ENCODE measurements at places on chromosomes 4 and X. TPM values are rescaled to one million over a fixed set of nuclear protein-coding genes. Genes with fewer than 3 reads are reported as not detected.

DNA sequence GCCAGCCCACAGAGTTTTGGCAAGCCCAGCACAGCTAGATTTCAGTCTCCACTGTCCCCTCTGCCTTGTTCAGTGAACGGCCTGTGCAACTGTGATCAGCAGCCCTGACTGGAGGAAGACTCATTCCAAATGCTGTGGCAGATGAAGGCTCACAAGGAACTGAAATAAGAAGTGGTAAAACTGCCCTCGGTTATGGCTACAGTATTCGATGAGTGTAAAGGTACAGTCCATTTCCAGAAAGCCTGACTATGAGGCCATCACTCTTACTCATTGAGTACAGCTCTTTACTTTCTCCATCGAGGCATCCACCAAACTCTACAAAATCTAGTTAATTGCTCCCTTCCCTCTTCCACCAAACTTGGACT lies 69.1 kb downstream of the RHOH start:
- DNase-seq = no peak

PCDH7 gene
- 1.9 TPM for total RNA-seq

EMCN gene
- not detected for total RNA-seq

GRCh38 chr4:32042486-32043247 lies 1322.5 kb downstream of the PCDH7 start:
- no peak for DNase-seq

NUDT11 gene
- total RNA-seq = 11.9 TPM

DNA sequence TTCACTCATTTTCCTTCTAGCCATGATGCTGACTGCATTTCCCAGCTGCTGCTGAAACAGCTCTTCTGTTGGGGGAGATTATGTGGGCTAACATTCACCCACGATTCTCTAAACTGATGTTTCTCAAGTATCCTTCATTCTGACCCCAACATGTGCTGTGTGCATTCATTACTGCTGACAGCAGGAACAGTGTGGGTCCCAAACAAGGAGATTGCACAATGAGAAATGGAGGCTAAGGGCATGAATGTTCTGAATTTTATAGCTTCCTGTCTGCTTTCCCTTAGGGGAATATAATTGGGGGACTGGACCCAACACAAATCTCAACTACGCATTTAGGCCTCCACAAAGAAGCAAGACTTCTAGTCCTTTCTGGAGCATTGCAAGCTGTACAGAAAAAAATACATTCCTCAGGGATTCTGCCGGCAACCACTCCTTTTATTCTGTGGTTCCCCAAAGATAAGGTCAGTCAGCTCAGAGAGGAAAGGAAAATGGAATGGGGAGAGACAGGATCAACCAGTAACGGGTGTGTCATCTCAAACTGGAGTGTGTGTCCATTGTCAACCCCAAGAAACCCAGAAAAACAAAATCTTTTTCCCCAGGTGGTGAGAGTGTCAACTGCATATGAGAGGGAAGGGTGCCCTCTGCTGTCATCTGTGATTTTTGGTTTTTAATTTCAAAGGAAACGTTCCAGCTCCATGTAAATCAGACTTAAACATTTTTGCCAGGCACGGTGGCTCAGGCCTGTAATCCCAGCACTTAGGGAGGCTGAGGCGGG lies 81.5 kb upstream of the EGFL6 start:
- DNase-seq = peak; percentile 41

DNA sequence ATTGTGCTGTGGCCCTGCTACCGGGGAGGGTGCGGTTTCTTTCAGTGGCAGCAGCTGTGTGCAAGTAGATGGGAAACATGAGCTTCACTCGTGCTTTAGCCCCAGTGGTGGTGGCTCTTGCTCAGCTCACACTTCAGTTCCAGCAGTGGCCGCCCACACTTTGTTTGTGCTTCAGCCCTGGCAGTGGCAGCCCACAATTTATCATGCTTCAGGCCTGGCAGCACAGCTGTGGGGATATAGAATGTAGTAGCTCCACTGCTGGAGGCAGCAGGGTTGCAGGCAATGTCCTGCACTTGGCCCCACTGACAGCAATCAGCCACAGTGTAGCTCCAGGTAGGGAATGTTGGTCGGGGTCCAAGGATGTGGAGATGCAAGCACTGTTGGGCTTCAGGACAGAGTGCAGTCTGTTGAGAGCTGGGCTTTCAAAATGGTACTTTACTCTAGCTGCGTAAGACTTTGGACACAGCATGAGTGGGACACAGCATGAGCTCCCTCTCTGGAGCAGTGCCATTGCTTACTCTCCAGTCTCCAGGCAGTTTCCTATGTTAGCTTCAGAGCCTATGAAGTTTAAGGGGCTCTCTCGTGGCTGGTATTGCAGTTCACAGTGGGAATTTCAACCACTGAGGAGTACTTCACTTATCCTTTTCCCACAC lies 413.1 kb downstream of the PDGFC start:
- DNase-seq = no peak

EGFL6 gene
- not detected for total RNA-seq

DNA sequence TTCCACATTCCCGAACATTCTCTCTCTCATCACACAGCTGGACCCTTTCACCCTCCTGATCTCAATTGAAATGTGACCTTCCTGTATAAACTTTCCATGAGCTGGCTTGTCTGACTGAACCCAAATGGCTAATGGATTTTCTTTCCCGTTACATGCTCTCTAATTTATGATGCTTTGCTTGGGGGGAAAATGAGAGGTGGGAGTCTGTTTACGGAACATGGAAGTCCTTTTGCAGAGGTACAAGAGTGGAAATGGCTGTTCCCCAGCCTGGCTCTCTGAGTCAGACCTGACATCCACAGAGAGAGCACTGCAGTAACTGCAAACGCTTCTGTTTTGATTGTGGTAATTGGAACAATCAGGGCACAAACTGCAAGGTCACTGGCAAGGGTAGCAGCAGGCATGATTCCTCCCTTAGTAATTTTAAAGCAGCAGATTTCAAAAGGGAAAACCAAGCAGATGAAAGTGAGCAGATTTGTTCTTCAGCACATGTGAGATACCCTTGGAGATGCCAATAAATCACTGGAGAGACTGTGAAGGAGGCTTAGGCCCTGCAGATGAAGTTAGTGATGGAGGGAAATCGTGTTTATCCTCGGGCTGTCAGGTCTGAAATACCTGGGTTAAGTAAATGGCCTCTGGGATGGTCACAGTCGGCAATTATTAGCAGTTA lies 83.9 kb downstream of the SNCA start:
- peak; percentile 73 for DNase-seq

SAGE1 gene
- not detected for total RNA-seq

- DNase-seq = no peak
These were observed 5.3 kb downstream of the SLAIN2 start for GRCh38 chr4:48346594-48346993.

DNA sequence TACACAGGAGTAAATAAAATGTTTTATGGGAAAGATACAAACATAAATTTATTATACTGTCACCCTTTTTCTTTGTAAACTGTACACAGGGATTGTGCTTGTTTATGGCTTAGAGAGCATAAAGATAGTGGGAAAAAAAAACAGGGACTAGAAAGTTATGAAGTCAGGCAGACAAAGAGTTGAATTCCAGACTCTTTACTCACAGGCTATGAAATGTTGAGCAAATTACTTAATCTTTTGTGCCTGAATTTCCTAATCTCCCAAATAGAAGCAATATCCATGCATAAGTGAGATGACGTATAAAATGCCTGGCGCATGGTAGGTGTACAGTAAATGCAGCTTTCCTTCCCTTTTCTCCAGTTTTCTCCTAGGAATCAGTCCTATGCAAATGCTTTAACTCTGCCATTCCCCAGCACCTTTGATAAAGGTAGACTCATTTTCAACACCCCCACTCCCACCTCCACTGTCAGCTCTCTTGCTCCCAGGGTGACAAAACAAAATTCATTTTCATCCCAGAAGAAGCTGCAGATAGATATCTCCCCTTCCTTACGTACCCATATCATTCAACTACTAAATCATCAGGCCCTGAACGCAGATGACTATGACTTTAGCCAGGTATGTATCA lies 44.5 kb upstream of the BTC start:
- no peak for DNase-seq

- no peak for DNase-seq
These were observed 10.3 kb downstream of the RTL5 start for GRCh38 chrX:72121383-72121782.

DNA sequence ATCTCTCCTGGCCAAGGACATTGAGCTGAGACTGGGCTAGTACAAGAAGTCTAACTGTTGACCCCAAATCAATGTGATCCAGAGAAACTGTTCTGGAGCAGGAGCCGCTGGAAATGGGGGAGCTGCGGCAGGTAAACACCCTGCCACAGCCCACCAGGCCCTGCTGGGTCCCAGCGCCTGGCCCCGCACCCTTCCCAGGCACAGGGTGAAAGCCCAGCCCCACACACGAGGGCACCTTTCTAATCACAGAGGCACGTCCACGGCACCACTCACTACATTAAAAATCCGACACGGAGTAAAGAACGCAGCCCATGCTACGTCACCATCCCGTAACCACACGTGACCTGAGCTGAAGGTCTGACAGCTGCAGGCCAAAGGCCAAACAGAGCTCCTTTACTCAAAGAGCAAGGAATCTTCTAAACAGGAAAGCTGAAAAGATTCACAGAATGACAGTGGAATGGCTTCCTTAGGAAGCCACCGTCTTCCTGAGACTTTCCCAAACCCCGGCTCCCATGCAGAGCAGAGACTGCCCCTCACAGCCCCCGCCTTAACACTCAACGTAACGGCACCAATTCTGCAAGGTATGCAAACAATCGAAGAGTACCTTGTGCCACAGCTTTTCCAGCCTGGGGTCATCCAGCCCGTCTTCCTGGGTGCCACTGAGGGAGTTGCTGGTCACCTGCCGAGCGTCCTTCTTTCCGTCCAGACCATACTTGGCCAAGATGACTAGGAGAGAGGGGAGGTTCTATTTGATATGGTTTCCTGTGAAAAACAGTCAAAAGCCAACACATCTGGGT lies 12.6 kb downstream of the LRPAP1 start:
- DNase-seq = no peak

CENPVL1 gene
- total RNA-seq = 0.07 TPM

SUPT20HL2 gene
- total RNA-seq = not detected

GRCh38 chr4:83369831-83370639 lies 35.4 kb upstream of the HPSE start:
- no peak for DNase-seq

FRAS1 gene
- 9.1 TPM for total RNA-seq

GRCh38 chr4:26175006-26175786 lies 145.6 kb upstream of the RBPJ start:
- no peak for DNase-seq

- no peak for DNase-seq
These were observed 917.2 kb downstream of the CENPC start for GRCh38 chr4:66628146-66628545.

FAM47A gene
- not detected for total RNA-seq

HTN3 gene
- not detected for total RNA-seq

DNA sequence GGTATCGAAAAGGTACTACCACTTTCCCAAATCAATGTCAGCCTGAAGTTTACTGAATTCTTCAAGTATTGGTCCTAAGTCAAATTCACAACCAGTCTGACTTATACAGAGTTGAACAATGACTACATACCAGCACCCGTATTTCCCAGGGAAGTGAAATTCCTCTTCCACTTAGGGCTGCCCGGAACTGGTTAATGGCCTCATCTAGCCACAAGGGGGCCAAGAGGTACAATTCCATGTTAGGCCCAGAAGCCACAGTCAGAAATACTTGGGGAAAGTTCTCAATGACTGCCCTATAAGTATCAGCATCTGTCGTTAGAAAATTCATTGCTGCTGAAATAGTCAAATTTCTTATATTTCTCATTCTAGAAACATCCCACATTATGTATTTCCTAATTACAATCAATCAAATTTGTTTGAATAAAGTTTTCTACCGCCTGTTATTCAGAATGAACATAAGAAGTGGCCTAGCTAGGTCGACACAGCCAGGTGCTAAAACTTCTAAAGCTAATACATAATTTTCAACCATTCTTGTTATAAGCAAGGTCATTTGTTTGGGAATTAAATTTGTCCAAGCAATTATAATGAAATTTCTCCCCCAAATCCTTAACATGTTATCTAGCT lies 5.6 kb upstream of the PCDH7 start:
- no peak for DNase-seq

CPLX1 gene
- not detected for total RNA-seq

- no peak for DNase-seq
These were observed 42.6 kb upstream of the PDE5A start for GRCh38 chr4:119671205-119671604.

GAGE2A gene
- total RNA-seq = not detected

DNA sequence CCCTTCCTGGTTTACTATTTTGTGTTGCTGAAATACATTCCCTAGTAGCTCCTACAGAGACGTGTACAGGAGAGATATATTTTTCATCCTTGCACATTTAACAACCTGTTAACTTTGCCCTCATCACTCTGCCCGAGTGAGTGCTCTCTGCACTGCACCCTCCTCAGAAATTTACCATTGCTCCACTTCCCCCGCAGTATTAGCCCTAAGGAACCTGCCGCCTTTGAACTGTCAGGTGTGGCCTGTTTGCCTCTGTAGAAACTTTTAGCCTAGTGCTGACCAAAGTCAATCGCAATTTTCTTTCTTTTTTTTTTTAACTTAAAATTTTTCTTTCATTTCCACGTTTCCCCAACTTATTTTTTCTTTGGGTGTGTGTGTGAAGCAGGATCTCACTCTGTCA lies 46.6 kb upstream of the TBL1X start:
- DNase-seq = no peak

GRCh38 chr4:101019941-101020401 lies 327.4 kb downstream of the PPP3CA start:
- peak; percentile 40 for DNase-seq

DNA sequence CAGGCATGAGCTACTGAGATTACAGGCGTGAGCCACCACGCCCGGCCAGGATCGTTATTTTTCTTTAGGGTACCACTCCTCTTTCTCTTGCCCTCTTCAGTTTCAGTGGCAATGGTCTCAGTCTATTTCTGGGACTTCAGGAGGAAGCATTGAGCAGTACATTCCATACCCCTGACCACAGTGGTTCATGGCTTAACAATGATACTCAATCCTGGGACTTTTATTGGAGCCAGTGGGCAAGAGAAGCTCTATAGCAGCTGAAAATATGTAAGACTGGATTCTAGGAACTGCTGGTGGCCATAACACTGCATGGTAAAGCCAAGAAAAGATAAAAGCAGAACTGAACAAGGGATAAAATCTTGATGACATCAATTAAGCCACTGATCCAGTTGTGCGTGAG lies 5.8 kb upstream of the CCNA2 start:
- no peak for DNase-seq

SHROOM2 gene
- 4.8 TPM for total RNA-seq

DNA sequence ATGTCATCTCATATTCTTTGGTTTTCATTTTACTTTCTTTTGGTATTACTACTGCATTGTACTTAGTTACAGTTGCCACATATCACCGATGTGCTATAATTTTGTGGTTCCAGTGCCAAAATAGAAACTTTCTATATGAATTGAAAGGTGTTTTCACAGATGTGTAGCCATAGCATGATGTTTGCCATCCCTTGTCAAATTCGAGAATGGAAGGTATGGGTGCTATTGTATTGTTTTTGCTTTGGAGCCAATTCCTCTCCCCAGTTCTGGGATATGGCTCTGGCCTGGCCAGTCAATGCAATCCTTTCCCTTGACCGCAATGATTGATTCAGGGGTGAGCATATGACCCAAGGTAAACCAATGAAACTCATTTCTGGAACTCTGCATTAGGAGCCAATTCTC lies 86.2 kb upstream of the RPS6KA3 start:
- DNase-seq = no peak

GRCh38 chr4:42167709-42168108 lies 15.3 kb upstream of the BEND4 start:
- no peak for DNase-seq

GRCh38 chr4:105845559-105845958 lies 49.7 kb upstream of the NPNT start:
- DNase-seq = no peak

TCEAL7 gene
- total RNA-seq = 16.0 TPM

Data from epithelial cell of proximal tubule (primary cell).